Stomach (tissue), 19 donors: ENCODE measurements at places on chromosomes 13 and 19. TPM values are rescaled to one million over a fixed set of nuclear protein-coding genes. Genes with fewer than 3 reads are reported as not detected.
A peak's percentile ranks its signal among the peaks of the same experiment; 100 is the strongest.

The LILRA6 gene
- total RNA-seq, result 2.2 TPM

The LACC1 gene
- total RNA-seq, result 13.4 TPM

The SIGLECL1 gene
- not detected for total RNA-seq

DNA sequence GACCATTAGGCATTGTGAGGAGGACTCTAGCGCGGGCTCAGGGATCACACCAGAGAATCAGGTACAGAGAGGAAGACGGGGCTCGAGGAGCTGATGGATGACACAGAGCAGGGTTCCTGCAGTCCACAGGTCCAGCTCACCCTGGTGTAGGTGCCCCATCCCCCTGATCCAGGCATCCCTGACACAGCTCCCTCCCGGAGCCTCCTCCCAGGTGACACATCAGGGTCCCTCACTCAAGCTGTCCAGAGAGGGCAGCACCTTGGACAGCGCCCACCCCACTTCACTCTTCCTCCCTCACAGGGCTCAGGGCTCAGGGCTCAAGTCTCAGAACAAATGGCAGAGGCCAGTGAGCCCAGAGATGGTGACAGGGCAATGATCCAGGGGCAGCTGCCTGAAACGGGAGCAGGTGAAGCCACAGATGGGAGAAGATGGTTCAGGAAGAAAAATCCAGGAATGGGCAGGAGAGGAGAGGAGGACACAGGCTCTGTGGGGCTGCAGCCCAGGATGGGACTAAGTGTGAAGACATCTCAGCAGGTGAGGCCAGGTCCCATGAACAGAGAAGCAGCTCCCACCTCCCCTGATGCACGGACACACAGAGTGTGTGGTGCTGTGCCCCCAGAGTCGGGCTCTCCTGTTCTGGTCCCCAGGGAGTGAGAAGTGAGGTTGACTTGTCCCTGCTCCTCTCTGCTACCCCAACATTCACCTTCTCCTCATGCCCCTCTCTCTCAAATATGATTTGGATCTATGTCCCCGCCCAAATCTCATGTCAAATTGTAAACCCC is 2.8 kb upstream of the CEACAM5 start:
- peak; percentile 73 for DNase-seq

DNA sequence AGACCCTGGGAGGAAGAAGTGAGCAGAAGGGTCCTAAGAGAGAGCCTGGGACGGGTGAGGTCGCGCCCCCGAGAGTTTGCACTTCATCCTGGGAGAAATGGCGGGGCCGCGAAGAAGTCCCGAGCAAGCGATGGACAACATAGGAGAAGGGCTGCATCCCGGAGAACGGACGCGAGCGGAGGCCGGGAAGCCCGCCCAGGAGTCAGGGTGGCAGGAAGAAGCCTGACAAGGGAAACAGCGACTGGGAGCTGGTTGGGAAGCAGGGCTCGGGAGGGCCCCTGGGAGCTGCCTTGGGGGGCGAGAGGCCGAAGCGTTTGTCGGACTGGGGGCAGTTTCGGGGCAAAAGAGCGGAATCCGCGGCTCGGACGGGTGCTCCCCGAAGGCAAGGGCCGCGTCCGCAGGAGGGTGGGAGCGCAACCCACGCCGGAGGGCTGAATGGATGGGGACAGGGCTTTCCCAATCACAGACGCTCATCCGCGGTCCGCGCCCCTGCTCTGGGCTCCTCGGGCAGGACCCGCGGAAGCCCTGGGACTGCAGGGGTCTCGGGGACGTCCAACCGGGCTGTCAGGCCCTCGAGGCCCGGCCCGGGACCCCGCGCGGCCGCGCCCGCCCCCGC is 469 bp downstream of the ABHD17A start:
- DNase-seq, result peak; percentile 46
